ENCODE measurements at places on chromosomes 7 and 10.
A peak's percentile ranks its signal among the peaks of the same experiment; 100 is the strongest.

- DNase-seq, result no peak
Measured at GRCh38 chr7:133931053-133931452, 196.1 kb upstream of the LRGUK start.

GRCh38 chr10:127971963-127972615 lies 65.2 kb downstream of the PTPRE start:
- no peak for DNase-seq

GRCh38 chr10:46522295-46523118 lies 34.0 kb downstream of the GPRIN2 start:
- no peak for DNase-seq

- no peak for DNase-seq
Measured at GRCh38 chr10:114638821-114639625, 19.1 kb downstream of the ABLIM1 start.

DNA sequence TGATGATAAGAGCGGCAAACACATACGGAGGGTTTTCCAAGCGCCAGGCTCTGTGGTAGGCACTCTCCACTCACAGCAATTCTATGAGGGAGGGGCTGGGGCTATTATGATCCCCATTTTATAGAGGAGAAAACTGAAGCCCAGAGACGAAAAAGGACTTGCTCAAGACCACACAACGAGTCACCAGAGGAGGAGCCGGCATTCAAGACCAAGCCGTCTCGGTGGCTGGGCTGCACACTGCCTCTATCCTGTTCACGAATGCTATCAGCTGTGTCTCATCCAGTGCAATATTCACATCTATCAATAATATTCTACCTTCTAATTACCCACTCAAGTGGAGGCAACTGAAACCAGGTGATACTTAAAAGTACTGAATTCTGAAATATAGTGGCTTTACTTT lies 67.8 kb upstream of the NMT2 start:
- DNase-seq, result no peak

- DNase-seq, result no peak
Measured at GRCh38 chr7:117069379-117069778, 116.1 kb downstream of the ST7 start.

DNA sequence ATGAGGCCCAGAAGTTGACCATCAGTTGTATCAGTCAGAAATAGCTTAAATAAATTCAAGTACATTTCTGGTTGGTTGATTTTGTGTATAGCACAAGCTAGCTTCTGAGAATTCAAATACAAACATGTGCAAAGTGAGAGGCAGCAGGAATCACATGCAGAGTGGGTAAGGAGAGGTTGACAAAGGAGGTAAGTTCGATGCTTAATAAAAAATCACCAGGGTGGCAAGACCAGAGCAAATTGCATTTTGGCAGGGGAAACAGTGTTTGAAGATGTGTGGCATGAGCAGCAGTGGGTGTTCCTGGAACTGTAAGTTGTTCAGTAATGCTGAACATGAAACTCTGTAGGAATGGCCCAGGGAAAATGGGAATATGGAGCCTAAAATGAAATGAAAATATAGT lies 52.6 kb downstream of the GNAI1 start:
- DNase-seq, result no peak

GRCh38 chr10:127735156-127735555 lies 1.8 kb upstream of the FOXI2 start:
- DNase-seq, result no peak

DNA sequence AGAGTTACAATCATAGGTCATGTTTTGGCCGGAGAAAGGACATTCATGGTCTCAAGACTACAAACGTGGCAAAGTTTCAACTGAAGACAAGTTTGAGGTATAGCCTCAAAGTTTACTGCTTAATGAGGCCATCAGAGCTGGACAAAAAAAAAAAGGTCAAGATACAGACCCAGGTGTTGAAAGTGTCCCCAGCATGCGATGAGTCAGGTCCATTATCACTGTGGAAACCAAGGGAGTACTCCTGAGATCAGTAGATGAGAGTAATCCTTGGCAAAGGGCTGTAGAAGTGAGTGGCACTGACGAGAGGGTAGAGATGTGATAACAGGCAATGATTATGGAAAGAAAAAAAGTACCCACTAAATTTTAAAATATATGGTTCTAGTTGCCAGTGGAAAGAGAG lies 80.1 kb upstream of the LRRN3 start:
- no peak for DNase-seq

DNA sequence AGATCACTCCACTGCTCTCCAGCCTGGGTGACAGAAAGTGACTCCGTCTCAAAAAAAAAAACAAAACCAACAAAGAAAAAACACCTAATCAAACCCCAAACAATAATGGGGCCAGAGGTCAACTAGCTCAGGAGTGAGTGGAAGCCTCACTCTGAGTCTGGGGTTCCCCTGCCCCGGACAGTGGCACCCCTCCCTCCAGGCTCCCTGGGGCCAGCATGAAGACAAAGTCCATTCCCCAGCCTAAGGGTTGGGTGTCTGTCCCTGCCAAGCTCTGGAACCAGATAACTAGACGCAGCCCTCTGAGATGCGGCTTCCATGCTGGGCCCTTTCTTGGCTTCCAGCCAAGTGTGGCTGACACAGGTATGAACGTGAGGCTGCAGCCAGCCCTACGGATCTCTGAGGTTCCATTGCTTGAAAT lies 1.7 kb upstream of the FUOM start:
- DNase-seq, result peak; percentile 37

GRCh38 chr7:64758151-64758550 lies 36.1 kb upstream of the ZNF138 start:
- no peak for DNase-seq

GRCh38 chr7:45407730-45408408 lies 166.3 kb upstream of the ADCY1 start:
- no peak for DNase-seq

- no peak for DNase-seq
Measured at GRCh38 chr7:128076796-128077271, 45.6 kb upstream of the LRRC4 start.

DNA sequence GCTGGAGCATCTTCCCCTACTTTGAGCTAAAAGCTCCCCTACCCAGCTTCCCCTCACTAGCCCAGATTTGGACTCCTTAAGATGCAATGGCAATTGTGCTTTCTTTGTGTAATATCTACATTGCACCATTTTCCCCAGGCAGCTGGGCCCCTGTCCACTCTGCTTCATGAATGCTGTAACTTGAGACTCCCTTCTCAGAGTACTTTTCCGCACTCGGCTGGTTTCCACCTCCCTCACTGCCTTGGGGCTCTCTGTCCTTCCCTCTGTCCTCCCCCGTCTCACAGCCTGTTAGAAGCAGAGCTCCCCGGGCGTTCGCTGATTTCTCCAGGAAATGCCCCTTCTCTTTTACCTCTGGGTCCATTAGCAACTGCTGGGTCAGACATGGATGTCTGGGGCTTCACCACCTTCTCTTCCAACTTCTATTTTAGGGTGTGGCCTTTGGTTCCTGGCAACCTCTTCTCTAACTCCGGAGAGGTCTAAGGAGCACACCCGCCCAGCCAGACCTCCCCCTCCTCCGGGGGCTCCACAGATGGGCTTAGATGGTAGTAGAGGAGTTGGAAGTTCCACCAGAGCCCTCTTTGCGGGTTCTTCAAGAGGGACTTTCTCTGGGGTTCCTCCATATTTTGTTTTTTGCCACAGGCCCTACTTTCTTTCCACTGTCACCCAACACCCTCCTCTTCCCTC lies 2.9 kb upstream of the TMEM72 start:
- no peak for DNase-seq

DNA sequence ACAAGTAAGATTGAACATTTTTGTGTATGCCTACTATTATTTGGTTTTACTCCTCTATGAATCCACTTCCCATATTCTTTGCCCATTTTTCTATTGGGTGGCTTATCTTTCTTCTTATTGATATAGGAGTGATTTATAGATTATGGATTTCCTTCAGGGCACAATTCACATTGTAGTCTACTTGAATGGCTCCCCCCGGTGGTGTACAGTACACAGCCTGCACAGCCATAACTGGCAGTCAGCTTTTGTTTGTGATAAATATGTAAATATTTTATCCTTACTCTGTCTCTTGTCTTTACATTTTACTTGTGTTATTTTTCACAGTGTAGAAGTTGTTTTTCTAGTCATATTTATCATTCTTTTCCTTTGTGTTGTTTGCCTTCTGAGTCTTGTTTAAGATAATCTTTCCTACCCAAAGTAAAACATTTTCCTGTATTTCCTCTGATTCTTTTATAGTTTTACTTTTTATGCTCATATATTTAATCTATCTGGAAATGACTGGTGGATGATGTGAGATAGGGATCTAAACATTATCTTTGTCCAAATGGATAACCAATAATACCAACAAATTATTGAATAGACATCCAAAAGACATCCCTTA lies 23.9 kb upstream of the CALD1 start:
- DNase-seq, result peak; percentile 13

GRCh38 chr10:4770801-4771553 lies 55.0 kb upstream of the AKR1E2 start:
- DNase-seq, result no peak

GRCh38 chr7:158000160-158000559 lies 587.5 kb downstream of the PTPRN2 start:
- DNase-seq, result no peak

GRCh38 chr7:95190515-95190914 lies 133.8 kb downstream of the PON1 start:
- no peak for DNase-seq

DNA sequence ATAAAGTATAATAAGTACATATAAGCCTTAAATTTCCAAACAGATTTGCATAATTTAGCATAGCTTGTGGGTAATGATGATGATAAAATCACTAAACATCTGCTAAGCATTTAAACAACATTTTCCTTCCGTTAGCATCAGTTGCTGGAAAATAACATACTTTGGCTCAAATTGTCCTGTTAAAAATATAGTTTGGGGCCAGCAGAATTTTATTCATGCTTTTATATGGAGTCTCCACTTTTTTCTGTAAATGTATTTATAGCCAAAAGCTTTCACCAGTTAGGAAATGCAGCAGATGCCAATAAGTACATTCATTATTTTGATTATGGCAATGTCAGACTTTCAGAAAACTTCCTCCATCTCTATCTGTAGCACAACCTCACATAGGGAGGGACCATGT lies 107.2 kb downstream of the CNTNAP2 start:
- DNase-seq, result no peak

Data from effector CD4-positive, alpha-beta T cell (primary cell).